ENCODE measurements at places on chromosomes 5 and 9. TPM values are rescaled to one million over a fixed set of nuclear protein-coding genes. Genes with fewer than 3 reads are reported as not detected.

DNA sequence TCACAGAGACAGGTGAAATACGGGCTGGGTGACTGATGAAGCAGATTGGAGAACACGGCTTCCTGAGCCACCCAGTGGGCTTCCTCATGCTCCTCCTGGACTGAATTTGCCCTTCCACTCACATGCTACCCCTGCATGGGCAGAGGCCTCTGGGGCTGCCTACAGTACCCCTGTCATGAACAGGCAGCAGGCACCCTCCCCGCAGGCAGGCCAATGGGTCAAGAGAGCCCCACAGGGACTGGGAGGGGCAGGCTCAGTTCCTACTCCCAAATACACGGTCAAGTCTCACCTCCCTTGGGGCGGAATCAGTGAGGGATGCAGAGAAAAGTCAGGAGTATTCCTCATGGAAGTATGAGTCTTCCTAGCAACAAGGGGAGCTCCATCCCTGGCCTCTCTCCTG lies 48.6 kb upstream of the ZBTB43 start:
- DNase-seq = no peak

GRCh38 chr5:172858990-172859811 lies 25.1 kb downstream of the ERGIC1 start:
- no peak for DNase-seq

- DNase-seq = no peak
These were observed 43.5 kb upstream of the CAVIN4 start for GRCh38 chr9:100534401-100534800.

DNA sequence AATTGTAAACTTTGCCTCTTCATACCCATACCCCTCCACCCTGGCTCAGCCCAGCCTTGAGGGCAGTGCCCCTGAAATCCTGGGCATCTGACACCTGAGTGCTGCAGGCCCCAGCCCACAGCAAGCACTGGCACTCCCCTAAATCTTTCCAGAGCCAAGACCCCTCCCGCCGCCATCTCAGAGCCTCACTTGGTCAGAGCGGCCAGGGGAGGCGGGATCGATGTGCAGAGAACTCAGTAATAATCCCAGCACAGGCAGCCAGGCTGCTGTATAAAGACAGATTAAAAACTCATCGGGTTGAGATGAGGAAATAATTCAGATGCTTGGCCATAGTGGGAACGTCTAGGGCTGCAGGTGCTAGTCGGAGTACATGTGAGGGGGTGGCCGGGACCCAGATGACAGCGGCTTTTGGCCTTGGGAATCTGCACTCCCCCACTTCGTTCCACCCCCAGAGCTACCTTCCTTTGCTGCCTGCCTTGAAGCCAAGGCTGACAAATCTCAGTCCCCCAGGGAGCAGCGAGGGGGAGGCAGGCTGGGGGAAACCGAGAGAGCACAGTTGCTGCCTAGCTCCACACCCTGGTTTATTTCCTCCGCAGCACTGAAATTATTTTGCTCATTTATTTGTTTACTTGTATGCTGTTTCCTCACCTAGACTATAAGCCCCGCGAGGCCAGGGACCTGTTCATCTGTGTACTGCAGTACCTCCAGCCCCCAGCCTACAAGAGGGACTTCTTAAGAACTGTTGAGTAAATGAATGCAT lies 19.5 kb upstream of the ARAP3 start:
- DNase-seq = no peak

DNA sequence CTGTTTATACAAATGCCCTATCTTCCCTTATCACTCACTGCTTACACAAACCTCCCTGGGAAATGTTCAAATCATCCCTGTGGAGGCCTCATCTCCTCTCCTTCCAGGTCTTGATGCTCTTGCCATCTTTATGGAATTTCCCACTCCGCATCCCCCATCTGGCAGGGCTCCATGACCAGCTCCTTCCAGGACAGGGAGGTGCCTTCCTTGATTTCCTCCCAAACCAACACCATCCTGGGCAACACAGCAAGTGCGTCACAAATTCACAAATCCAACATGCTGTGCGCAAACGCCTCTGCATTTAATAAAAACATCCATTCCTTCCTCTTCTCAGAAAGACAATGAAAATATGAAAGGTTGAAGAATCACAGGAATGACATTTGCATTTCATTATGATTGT lies 51.7 kb downstream of the EPB41L4A start:
- no peak for DNase-seq

DNA sequence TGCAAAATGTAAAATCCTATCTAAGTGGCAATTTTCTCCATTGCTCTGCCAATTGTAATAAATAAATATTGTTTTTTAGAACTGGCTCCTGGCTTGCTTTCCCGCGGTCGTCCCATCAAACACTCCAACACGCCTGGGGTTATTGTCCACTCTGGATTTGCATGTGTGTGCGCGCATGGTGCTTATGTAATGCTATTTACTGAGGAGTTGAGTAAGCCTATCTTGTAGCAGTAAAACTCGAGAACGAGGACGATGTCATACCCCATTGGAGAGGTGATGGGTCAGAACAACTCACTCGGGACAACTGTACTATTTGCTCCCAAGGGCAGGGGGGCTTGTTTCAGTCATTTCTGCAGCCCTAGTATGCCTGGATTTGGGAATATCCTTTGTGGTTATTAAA lies 220.9 kb downstream of the PAX5 start:
- no peak for DNase-seq

DNA sequence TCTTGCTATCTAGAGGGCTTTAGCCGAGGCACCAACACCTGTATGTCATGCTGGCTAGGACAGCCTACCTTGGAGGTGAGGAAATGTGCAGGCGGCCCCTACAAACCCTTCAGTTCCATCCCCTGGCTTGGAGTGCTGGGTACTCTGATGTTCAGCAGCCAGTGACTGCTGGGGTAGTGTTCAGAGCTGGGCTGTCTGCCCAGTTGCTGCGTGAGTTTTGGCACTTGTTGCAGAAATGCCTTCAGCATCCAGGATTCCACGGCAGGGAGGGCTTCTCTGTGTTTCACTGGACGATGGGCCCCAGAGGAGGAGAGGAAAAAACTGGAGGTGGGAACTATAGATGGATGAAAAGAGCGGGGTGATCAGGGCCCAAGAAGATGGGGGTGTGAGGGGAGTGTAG lies 10.4 kb downstream of the SWI5 start:
- no peak for DNase-seq

DNA sequence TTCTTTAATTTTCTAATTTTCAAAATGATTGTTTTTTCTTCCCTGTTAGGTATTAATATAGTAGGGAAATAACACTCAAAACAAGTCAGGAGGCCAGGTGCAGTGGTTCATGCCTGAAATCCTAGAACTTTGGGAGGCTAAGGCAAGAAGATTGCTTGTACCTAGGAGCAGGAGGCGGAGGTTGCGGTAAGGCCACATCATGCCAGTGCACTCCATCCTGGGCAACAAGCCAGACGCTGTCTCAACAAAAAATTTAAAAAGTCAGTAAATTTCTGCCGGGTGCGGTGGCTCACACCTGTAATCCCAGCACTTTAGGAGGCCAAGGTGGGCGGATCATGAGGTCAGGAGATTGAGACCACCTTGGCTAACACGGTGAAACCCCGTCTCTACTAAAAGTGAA lies 10.2 kb upstream of the CDK7 start:
- DNase-seq = no peak

DNA sequence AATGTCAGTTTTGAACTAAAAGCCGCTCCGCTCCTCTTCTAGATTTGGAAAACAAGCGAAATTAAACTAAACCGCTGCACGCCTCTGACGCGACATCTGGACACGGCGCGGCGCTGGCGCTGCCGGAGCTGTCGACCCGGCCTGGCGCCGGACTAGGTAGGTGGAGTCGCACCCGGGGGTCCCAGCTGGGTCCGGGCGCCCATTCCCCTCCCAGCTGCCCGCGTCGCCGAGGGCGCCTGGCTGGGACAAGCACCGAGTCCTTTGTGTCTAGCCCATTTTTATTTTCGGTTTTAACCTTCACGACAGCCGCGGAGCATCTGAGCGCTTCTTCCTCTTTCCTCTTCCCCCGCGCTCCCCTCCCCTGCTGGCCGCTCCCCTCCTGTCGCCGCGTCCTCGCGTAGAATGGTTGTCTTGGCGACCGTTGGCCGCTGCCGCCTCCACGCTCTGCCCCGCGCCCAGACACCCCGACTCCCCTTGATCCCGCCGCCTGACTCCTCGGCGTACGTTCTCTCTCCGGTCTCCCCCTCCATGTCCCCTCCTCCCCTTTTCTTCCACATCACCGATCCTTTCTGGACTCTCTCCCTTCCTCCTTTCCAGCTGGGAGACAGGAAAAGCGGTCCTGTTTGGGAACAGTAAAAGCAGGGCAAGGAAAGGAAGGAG lies 545 bp downstream of the CDKN2B-AS1 start:
- DNase-seq = peak; percentile 80

GRCh38 chr5:97043511-97043910 lies 98.9 kb downstream of the LIX1 start:
- no peak for DNase-seq

DNA sequence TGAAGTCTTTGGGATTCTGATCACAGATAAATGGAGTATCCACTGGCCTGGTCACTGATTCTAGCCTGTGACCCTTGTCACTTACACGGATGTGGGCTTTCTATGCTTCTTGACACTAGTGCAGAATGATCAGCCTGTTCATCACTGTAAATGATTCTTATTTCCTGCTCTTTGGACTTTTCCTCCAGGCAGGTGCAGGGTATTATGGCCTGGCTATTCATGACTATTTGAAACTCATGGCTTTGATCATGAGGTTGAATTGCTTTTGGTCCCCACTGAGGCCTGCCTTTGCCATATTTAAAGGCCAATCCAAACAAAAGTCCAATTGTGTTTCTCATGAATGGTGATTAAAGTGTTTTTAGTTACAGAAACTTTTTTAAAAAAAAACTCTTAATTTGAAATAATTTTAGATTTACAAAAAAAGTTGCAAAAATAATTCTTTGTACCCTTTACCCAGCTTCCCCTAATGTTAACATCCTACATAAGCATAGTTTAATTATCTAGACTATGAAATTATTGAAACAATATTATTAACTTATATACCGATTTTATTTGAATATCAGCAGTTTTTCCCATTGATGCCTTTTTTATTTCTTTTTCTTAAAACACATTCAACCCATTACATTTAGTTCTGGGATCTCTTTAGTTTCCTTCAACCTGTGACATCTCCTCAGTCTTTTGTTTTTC lies 68.1 kb downstream of the GALNT10 start:
- DNase-seq = no peak

DNA sequence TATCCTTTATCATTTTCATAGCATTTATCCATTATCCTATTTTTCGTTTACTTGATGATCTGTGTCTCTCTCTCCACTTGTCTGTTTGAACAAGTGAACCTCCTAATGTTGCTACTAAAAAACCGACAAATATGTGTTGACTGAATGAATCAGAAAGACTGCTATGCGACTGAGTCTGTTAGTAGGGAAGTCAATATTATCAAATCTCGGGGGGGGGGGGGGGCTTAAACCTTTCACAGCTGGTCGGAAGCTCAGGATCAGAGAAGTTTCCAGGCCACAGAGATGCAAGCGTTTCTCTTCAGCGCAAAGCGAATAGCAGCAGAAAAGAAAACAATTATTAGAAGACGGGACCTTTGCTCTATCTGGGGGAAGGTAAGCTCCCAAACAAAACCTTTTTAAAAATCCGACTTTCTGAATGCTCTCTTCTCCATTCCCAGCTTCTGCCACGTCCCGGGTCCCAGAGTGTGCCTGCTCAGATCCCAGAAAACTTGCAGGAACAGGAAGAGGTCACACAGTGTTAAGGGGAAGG lies 412 bp downstream of the RIOK2 start:
- no peak for DNase-seq

- DNase-seq = peak; percentile 41
These were observed 67.8 kb downstream of the PSD2 start for GRCh38 chr5:139863361-139863760.

- DNase-seq = no peak
These were observed 722 bp downstream of the CDC42SE2 start for GRCh38 chr5:131264451-131265099.

DNA sequence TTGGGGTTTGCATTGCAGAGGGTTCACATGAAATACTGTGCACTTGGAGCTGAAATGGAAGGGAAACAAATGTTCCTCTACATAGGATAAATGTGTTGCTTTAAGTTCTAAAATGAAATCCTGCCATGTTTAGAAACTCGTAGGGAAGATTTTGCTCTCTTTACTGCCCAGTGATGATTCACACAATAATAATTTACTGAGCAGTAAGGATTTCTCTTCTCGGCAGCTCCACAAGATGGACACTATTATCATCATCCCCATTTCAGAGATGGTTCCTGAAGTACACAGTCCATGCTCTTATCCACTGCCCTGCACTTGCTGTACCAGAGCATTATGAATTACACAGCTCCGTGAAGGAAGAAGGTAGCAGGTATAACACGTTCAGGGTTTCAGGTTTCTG lies 4.1 kb downstream of the HACD4 start:
- no peak for DNase-seq

DNA sequence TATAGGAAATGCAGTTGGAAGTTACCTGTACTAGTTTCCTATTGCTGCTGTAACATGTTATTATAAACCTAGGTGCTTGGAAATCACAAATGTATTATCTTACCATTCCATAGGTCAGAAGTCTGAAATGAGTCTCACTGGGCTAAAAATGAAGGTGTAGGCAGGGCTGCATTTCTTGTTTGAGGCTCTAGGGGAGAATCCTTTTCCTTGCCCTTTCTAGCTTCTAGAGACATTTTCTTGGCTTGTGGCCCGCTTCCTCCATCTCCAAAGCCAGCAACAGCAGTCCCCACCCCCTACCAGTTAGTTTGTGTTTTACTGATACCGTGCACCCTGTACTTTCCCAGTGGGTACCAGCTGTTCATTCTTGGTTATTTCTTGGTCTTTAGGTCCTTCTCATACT lies 153.3 kb downstream of the SLF1 start:
- no peak for DNase-seq

DNA sequence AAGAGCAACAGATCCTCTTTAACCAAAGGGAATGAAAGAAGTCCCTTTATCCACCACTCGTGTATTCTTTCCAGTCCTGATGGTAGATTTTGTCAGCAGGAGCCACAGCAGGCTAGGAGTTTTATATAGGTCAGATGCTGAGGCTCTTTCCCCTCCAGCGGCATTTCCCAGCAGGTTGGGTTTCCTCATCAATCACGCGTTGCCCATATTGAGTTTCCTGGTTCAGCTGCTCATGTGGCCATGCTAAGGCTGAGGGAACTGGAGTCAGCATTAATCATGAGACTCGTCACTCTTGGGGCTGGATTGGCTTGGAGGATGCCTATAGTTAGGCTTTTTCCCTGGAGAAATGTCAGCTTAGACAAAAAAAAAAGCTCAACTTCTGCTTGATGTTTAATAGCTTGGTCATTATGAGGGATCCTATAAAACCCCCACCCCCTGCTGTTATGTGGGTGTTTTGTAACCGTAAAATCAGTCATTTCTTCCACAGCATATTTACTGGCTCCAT lies 193.4 kb upstream of the GAS1 start:
- no peak for DNase-seq

The SYNPO gene
- total RNA-seq = 3.8 TPM

The ENTPD2 gene
- total RNA-seq = 23.7 TPM

The IRGM gene
- total RNA-seq = not detected

The HSPA9 gene
- total RNA-seq = 301 TPM

The TNFSF15 gene
- 1.3 TPM for total RNA-seq

The FOXD4L4 gene
- 0.67 TPM for total RNA-seq

The DMAC1 gene
- 10.0 TPM for total RNA-seq

The MARCOL gene
- total RNA-seq = not detected

The WDR38 gene
- total RNA-seq = not detected

The CLIC3 gene
- 27.0 TPM for total RNA-seq

The MAMDC2 gene
- 8.3 TPM for total RNA-seq

The APBA1 gene
- 6.5 TPM for total RNA-seq

The IFNA21 gene
- not detected for total RNA-seq

All from mammary epithelial cell (primary cell).